ENCODE measurements at places on chromosomes 16 and 17.
A peak's percentile ranks its signal among the peaks of the same experiment; 100 is the strongest.

- no peak for DNase-seq
These were observed 207.1 kb downstream of the ZFHX3 start for GRCh38 chr16:72840631-72841381.

DNA sequence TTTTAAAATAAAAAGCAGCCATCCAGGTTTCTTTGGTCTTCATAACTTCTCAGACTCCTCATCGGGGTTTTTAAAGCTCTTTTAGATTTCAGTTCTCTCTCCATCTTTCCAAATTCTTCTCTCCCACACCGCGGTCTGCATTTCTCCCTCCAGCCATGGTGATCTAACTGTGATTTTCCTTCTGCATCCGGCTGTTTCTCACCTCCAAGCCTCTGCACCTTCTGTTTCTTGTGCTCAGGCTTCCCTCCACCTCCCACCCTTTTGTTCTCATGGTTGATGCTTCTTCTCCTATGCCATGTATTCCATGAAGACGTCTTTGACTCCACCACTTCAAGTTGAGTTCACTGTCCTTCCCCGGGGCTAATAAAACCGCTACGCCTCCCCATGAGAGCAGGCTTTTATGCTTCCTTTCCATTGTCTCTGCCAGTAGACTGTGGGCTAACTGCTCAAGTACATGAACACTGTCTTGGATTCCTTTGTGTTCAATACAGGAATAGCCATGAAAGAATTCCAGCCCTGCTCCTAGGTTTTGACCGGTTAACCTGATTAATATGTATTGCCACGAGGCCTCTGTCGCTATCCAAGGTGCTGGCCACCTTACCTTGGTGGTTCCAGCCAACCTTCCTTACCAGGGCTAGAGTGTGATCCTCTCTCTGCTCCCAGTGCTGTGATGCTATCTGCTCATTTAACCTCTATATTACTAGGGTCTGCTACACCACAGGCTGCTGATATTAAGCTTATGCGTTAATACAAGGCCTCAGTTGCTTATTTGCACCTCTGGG is 625.1 kb downstream of the HS3ST4 start:
- no peak for DNase-seq

GRCh38 chr17:70366386-70366785 is 197.1 kb downstream of the KCNJ2 start:
- DNase-seq: no peak

DNA sequence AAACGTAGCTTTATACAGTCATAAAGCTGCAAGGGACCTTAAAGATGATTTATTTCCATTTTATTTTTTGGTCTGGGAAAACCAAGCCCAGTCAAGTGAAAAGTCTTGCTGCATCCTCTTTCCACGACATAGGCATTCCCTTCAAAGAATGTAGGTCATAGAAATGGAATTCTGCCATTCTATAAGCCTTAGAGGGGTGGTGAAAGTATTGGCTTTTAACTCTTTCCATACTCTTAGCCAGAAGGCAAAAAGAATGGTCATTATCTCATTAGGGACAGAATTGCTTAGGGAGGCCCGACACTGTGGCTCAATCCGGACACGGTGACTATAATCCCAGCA is 7.9 kb upstream of the MSL1 start:
- DNase-seq: no peak

GRCh38 chr16:79634298-79634697 is 33.8 kb upstream of the MAF start:
- DNase-seq: no peak

DNA sequence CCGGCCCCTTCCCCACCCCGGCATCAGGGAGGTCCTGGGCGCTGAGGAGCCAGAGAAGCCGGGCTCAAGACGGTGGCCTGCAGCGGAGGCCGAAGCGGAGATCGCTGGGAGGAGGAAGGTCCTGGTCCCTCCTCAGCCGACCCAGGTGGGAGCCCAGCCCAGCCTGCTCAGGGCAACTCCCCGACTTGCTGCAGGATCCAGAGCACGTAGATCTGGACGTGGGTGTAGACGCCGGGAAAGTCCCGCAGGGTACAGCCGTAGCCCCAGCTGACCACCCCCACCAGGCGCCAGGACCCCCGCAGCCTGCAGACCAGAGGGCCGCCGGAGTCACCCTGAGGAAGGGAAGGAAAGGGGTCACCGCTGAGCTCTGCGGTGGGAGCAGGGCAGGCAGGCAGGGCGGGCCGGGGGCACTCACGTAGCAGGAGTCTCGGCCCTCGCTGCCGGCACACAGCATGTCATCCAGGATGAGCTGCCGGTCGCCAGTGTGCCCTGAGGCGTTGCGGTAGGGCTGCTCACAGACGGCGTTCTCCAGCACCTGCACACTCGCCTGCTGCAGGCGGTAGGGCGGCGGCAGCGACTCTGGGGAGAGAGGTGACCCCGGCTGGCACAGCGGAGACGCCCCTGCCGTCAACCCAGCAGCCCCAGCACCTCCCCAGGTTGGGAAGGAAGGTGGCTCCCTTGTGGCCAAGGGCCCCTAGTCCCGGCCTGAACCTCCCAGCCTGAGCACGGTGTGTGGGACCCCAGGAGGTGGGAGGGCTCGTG is 5.4 kb downstream of the TPSD1 start:
- DNase-seq: no peak

DNA sequence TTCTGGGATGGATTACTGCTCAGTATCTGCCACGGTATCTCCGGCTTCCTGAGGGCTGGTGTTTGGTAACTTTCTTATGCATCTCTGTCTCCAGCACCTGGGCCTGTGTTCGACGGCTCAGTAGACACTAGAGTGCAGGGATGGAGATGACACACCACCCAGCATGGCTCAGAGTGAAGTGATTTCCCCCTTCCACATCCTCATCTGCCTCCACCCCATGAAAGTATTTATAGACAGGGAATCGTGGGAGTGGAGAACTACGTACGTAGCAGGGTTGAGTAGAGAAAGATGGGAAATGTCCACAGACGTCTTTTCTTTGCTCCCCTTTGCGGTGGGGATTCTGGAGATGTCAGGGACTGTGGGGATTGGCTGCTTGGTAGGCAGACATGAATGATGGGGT is 11.8 kb upstream of the SLC25A19 start:
- no peak for DNase-seq

DNA sequence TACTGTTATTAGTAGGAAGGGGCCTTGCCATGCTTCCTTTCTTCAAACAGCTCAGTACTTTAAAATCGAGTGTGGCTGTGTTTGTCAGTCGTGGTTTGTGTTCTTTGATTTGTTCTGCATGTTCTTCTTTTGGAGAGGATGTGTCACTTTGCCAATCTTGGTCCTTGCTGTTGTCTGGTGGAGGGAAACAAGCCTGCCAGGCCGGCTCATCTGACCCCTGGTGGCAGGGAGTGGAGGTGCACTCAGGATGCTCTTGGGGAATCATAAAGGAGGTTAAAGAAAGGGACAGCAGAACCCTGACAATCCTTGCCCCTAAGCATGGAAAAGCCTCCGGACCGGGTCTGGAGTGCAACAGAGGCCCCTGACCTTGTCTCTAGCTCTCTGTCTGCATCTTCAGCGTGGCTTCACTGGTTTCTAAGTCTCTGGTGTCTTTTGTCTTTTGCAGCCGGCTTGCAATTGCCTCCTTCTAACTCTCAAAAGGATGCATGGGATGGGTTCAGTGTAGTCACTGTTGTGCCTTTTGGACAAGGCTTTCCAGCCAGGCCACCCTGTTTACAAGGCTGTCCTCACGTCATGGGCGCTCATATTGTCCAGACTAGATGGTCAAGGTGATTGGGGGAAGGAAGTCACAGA is 135.8 kb downstream of the WWOX start:
- DNase-seq: peak; percentile 58

- DNase-seq: no peak
These were observed 33.3 kb downstream of the PRKCB start for GRCh38 chr16:23869052-23869451.

GRCh38 chr16:2499890-2500429 is 13.8 kb upstream of the ATP6V0C start:
- DNase-seq: no peak

DNA sequence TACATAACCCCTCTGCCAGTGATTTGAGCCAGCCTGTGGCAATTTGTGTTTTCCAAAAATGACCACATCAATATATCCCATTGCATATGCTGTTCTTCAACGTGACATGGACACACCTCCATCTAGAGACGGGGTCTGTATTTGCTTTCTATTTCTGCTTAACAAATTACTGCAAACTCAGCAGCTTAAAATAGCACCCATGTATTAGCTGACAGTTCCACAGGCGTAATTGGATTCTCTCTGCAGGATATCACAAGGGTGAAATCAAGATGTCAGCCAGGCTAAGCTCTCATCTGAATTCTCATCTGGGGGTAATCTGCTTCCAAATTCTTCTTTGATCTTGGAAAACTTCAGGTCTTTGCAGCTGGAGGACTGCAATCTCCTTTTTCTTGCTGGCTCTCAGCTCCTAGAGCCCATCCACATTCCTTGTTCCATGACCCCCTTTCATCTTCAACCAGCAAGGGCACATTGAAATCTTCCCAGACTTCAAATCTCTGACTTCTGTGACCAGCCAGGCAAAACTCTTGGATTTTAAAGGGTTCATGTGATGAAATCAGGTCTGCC is 8.2 kb downstream of the KRT9 start:
- no peak for DNase-seq

GRCh38 chr17:66717641-66718058 is 117.3 kb upstream of the CACNG5 start:
- DNase-seq: no peak

DNA sequence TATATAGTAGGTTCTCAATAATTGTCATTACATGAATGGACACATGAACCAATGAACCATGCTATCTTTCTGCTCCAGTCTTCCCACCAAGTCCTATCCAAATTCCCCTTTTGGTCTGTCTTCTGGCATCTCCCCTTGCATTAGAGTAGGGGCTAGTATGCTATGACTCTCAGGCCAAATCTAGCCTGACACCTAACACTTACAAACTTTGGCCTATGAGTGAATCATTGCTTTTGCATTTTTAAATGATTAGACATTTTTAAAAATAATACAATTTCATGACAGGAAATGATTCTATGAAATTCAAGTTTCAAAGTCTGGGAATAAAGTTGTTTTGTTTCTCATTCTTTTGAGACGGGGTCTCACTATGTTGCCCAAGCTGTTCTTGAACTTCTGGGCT is 102.5 kb upstream of the MAF start:
- DNase-seq: no peak

GRCh38 chr17:47265983-47266541 is 12.4 kb downstream of the ITGB3 start:
- DNase-seq: no peak

- no peak for DNase-seq
These were observed 40.3 kb upstream of the SNN start for GRCh38 chr16:11627822-11628457.

DNA sequence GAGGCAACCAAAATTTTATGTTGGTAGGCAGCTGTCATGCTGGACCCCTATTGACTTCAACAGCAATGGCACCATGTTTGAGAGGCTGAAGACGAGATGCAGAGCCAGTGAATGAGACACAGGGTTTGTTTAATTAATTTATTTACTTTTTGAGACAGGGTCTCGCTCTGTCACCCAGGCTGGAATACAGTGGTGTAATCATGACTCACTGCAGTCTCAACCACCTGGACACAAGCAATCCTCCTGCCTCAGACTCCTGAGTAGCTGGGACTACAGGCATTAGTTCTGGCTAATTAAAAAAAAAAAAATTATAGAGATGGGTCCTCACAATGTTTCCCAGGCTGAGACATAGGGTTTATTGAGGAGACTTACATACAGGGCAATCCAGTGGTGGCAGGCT is 36.2 kb upstream of the PPM1D start:
- no peak for DNase-seq

DNA sequence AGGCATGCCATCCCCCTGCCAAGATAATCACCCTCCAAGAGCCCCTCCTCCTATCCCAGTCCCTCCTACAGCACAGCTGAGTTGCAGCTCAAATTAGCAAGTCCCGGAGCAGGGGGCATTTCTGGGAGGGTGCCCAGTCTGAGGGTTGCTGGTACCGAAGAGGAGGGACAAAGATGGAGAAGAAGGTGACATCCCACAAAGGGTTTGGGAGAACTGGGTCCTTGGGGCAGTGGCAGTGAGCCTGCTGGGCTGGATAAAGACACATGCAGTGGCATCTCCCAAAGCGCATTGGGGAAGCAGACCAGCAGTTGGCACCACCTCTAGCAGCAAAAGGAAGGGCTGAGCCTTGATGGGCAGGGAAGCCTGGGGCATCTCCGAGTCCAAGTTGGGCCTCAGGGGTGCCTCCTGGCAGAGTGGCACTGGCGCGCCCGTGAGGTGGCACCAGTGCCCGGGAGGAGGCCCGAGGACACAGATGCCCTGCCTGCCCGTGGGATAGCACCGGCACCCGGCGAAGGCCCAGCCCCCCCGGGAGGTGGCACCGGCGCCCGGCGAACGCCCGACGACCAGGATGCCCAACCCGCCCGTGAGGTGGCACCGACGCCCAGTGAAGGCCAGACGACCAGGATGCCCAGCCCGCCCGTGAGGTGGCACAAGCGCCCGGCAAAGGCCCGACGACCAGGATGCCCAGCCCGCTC is 622 bp downstream of the TOM1L2 start:
- no peak for DNase-seq

DNA sequence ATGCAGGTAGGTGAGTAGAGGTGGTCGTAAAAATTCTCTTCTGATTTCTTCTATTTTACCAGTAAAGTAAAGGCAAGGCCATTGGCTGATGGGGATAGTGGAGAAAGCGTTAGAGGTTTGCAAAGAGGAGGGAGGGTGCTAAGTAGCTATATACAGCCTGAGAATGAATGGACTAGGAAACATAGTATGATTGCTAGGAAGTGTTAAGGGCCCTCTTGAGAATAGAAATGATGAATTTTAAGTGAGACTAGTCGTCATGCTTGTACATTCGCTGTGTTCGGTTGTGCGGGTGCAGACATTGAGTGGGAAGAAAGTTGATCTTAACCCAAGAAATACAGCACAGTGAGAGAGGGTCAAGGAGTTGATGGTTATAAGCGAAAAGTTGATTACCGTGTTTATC is 7.2 kb upstream of the HS3ST2 start:
- no peak for DNase-seq

- DNase-seq: no peak
These were observed 2.3 kb downstream of the ALDH3A2 start for GRCh38 chr17:19650826-19651225.

DNA sequence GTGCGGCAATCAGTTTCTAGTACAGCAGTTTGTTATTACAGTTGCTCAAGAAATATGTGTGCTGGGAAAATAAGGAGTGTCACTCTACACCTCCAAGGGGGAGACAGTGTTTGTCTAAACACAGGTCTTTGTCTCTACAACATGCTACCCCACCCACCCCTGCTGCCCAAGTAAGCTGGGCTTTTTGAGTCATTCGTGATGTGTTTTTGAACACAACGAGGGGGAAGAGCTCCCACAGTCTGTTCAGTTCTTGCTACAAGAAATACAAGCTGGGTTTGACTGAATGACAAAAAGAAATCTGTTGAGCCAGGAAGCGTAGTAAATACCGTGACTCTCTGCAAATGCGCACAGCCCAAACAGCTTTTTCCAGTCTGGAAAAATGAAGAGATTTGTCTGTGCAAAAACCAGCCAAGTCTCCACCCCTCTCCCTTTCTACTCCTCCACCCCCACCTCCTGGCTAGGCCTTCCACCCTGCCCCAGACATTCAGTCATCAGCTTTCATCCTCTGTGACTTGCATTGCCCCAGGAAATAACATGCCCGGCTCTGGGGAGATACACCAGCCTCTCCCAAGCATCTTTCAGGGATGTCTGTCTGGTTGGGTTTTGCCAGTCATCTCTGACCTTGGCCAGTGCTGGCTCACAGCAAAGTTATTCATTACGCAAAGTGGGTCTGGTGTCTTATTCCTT is 25.7 kb downstream of the CHD9 start:
- DNase-seq: no peak

GRCh38 chr16:73020409-73020884 is 27.5 kb downstream of the ZFHX3 start:
- no peak for DNase-seq

GRCh38 chr17:66952031-66952524 is 12.4 kb upstream of the CACNG4 start:
- DNase-seq: peak; percentile 62

All from HuH-7.5 (cell line).